ENCODE measurements at places on chromosomes 3 and 15.

DNA sequence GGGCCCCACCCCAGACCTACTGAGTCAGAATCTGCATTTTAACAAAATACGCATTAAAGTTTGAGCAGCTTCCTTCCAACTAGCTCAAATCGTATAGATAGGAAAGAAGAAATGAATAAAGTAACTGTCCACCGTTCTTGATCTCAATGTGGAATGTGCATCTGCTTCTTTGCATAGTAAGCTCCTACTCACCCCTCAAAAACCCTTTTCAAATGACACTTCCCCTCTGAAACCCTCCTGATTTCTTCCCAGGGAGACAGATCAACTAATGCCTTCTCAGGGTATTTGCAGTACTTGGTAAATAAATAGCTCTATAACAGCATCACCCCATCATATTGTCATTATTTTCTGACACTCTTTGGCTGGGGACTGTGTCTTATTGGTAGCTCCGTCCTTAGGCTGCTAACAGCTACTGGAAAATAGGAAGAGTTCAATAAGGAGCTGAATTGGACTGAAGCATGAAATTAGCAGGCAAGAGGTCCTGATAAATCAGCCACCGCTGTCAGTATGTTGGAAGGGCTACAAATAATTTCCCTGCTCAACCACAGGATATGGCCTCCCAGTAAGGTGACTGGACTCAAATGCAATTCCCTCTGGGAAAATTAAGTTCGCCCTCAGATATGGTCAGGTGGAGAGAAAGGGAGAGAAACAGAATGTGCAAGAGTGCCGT is 10.2 kb downstream of the OXTR start:
- no peak for DNase-seq

- no peak for DNase-seq
Measured at GRCh38 chr3:128486681-128487537, 6.1 kb downstream of the GATA2 start.

DNA sequence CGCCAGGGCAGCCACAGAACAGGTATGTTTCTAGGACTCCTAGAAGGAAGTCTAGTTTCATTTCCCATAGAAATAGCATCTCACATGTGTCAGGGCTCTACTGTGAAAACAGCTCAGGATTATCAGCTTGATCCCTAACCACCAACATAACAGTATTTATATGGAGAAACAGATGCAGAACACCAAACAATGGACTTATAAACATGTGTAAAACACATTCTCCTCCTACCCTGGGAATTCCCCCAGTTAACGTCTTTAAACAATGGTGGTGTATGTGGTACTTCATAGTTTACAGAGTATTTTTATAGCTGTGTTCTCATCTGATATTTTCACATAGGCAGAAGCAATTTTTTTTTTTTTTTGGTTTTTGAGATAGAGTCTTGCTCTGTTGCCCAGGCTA is 9.7 kb downstream of the TNFSF10 start:
- DNase-seq = no peak

- DNase-seq = no peak
Measured at GRCh38 chr3:100019719-100020118, 94.6 kb downstream of the FILIP1L start.

GRCh38 chr3:61894988-61895935 is 333.9 kb downstream of the PTPRG start:
- peak; percentile 27 for DNase-seq

DNA sequence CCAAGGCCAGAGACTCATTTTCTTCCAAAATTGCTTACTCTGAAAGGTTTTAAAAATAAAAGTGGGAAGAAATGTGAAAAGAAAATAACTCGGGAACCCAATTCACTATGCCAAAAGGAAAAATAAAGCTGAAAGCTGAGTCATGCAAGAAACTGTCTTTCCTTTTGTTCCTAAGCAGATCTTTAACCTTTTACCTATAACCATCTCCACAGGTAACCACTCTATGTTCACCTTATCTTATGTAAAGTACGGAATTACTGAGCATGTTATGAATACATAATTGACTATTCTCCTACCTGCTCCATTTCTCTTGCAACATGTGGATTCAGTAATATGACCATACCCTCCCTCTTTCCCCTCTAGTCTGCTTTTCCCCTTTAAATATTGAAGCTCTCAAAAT is 62.0 kb downstream of the MINDY4B start:
- DNase-seq = no peak

DNA sequence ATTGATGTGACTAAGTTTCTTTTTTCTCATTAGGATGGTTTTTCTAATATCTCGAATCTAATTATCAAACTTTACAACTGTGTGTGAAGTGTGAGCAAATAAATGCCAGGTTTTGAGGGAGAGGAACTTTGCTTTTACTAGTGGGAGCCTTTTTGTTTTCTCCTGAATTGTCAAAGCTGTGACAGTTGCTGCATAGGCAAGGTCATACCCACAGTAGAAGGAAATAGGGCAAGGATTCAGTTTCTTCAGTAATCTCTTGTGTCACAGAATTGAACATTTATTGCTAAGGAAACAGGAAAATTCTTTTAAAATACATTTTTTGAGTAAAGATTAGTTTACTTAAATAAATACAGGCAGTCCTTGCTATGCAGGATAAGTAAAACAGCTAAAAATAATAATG is 19.5 kb downstream of the GMPS start:
- no peak for DNase-seq

GRCh38 chr3:95228416-95228815 is 1165.6 kb downstream of the NSUN3 start:
- DNase-seq = no peak

- peak; percentile 37 for DNase-seq
Measured at GRCh38 chr15:52783929-52784798, 6.0 kb downstream of the ONECUT1 start.

- DNase-seq = no peak
Measured at GRCh38 chr15:49832511-49832910, 211.7 kb downstream of the DTWD1 start.

DNA sequence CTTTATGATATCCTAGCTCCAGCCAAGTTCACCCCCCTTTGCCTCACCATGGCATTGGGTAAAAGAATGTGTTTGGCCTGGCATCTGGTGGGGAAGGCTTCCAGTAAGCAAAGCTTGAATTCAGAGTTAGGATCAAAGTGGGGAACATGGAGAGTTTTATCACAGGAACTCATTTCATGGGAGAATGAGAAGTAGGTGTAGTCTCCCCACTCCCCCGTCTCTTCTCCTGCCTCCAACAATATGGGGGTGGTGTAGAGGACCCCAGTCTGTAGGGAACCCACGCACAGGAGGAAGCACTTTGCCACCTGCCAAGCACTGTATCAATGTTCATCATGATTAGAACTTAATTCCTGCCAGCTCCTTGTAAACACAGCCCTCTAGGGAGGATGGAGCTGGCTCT is 200.5 kb downstream of the UACA start:
- DNase-seq = no peak

GRCh38 chr3:170473358-170473757 is 54.7 kb downstream of the CLDN11 start:
- no peak for DNase-seq

GRCh38 chr3:170469151-170470062 is 50.7 kb downstream of the CLDN11 start:
- no peak for DNase-seq

GRCh38 chr15:100345438-100345837 is 3.7 kb upstream of the ADAMTS17 start:
- DNase-seq = no peak

DNA sequence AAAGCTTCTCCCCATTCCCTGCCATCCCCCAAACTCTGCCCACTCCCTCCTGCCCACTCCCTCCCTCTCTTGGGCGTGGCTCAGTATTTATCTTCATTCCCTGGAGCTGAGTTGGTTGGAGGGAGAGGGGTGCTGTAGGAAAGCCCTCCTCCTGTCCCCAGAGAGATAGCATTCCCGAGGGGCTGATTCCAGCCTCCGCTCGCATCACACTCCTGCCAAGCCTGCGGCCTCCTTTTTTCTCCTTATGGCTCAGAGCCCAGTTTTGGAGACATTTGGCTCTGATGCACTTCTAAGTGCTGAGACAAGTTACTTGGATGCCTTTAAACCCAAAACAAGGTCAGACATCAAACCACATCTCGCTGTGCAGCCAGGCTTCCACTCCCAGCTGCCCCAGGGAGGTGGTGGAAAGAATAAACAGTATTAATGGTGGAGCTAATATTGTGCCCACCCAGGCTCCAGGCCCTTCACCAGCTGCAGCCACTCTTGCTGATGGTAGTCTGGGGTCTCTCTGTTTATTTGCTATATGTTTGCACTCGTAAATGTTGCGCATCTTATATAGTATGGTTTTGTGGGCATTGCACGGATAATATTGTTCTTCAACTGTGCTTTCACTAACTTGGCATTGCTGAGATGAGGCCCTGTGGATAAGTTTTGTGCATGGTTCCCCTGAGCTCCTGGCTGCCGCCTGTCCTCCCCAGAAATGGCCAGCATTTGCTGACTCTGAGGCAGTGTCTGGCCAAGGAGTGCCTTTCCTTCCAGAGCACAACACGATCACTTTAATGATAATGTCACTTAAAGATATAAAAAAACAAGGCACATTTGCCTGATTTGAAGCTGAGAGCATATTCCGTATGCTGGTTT is 157.2 kb downstream of the LRRC28 start:
- DNase-seq = no peak

DNA sequence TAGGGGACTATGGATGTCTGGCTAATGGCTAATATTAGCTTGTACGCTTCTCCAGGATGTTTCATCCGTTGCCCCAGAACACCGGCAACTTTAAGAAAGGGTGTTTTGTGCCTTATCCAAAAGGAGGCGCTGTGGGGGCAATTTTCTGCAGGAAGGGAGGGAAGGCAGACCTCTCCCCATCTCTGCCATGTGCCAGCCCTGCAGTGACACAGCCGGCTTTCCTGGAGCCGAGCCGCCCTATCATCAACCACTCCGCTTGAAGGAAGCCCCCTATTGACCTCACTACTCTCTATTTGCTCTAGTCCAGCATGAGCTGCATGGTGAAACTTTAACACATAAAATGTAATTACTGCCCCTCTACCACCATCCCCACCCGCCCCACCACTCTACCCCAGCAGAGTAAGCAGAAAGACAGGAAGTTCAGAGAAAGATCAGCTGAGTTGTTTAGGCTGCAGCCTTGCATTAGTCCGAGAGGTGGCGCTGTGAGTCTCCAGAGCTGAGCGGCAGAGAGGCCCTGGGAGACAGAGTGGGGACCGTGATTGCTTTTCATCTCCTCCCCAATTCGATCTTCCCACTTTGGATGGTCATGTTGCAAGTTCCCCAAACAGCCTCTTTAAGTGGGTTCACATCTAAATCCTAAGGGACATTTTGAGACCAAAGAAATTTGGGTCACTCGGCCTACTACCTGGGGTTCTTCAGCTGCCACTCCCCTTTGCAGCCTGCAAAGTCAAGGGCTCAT is 24.5 kb upstream of the RAD18 start:
- peak; percentile 34 for DNase-seq

DNA sequence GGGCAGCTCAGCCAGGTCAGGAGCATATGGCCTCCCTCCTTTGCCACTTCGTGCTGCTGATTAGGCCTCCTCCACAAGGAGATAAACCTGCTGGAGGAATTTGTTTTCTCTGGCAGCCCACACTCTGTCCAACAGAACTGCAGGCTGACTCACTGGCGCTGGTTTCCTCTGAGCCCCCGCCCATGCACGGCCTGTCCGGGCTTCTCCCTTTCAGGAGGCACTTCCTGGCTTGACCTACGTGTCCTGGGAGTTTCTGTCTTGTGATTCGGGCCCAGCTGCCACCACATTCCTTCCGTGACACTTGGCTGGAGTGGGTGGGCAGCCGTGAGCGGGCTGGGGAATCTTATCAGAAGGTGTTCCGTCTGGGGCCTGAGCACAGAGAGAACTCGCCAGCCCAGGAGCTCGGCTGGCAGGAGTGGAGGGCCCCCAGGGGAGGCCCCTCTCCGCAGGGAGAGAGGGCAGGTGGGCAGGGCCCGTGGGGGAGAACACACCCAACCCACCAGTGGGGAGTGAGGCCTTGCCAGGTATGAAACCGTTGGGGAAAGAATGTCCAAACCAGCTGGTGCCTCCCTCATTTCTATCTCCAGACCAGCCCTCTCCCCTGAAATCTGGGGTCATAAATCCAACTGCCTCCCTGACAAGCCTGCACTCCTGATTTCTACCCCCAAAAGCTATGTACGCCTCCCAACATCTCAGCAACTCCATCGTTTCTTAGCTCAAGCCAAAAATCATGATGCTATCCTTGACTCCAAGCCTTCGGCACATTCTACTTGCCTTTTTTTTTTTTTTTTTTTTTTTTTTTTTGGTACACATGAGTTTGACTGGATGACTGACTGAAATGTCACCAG is 110.6 kb upstream of the MEF2A start:
- DNase-seq = no peak

DNA sequence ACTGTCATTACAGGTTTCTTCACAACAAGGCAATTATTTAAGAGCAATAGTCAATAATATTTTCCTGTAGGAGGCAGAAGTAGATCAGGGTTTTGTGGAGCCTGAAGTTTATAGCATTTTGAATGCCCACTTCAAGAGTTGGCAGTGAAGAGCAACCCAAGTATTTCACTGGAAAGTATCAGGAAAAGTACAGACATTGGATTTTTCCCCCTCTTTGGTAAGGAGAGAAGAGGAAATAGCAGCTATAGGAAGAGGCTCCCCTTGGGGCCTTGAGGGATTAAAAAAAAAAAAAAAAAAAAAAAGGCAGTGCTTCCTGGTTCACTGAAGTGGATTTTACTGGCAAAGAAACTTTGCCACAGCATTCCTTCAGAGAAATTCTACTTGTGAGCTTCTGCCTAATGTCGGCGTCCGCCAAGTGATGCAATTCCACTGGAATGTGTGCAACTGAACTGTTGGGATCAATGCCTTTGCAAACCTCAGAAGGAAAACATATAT is 5.7 kb upstream of the CNTN6 start:
- no peak for DNase-seq

GRCh38 chr3:36476286-36476942 is 96.1 kb downstream of the STAC start:
- DNase-seq = no peak

GRCh38 chr3:14884665-14885064 is 62.7 kb upstream of the NR2C2 start:
- DNase-seq = no peak
